Non-pigmented ciliary epithelial cell (primary cell): ENCODE measurements at places on chromosomes 6 and 20.

- no peak for DNase-seq
These were observed 44.0 kb upstream of the PIM1 start for GRCh38 chr6:37125774-37126492.

DNA sequence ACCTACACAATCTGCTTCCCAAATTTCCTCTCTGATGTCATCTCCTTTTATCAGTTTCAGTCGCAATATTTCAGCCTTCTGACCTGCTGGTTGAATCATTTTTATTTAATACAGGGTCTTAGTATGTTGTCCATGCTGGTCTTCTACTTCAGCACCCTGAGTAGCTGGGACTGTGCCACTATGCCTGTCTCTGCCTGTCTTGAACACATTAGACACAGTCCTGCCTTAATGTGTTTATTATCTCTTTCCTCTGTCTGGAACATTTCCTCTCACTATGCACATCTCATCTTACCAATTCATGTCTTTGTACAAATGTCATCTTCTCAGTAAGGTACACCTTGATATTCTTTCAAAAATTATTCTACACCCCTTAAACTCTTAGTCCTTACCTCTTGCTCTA is 106.5 kb downstream of the THEMIS start:
- no peak for DNase-seq

- DNase-seq = peak; percentile 76
These were observed 75.0 kb upstream of the EZR start for GRCh38 chr6:158894193-158894592.

DNA sequence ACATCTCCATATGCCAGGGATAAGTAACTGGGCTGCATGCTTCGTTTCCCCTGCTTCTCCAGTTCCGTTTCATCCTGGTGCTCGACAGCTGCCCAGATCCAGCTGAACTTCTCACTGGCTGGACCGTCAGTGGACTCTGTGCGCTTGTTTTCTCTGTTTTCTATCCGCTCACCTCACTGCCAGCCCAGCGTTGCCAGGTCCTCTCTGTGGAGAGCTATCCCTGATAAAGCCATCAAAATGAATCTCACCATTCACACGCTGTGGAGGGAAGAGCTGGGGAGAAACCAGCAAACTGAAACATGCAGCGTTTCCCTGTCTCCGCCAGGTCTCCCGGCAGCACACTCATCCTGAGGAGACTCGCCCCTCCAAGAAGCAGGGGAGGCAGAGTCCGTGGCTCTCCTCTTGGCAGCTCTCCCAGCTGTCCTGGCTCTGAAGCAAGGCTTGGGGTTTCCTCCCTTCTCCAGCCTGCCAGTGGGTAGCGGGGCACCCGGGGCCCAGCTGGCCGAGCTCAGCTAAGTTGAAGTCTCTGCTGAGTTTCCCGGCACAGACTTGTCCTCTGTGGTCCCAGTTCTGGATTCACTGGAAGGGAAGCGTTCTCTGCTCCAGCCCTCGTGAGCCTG is 160.9 kb downstream of the DTNBP1 start:
- no peak for DNase-seq

DNA sequence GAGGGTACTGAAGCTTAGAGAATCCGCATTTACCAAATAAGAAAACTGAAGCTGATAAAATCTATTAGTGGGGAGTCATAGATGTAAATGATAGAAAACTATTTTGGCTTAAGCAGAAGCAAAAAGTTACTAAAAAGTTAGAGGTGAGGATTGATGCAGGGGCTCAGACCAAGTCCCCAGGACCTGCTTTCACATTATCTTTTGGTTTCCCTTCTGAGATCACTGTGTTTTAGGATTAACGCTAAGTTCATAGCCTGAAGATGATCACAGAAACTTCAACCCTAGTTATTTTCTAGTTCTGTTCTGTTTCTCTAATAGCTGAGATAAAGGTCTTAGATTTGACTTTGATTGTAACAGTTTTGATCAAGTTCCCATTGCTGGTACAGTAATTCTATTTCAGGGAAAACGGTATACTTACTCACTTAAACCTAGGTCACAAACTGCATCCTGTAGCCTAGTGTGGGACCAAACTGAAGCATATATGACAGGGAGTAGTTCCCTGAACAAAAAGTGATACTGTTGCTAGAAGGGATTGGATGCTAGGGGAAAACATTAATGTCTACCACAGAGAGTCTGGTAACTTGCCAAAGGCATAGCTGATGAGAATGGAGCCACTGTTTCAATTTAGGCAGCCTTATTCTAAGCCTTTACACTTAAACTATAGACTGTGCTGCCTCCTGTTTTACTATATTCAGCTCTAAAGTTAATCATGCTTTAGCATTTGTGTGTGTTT is 13.1 kb downstream of the CYB5R4 start:
- DNase-seq = no peak

GRCh38 chr6:167668019-167668753 is 158.5 kb upstream of the AFDN start:
- no peak for DNase-seq

- DNase-seq = no peak
These were observed 230.8 kb downstream of the LRFN2 start for GRCh38 chr6:40356242-40356910.

- no peak for DNase-seq
These were observed 66.5 kb upstream of the PIM1 start for GRCh38 chr6:37103169-37104039.

DNA sequence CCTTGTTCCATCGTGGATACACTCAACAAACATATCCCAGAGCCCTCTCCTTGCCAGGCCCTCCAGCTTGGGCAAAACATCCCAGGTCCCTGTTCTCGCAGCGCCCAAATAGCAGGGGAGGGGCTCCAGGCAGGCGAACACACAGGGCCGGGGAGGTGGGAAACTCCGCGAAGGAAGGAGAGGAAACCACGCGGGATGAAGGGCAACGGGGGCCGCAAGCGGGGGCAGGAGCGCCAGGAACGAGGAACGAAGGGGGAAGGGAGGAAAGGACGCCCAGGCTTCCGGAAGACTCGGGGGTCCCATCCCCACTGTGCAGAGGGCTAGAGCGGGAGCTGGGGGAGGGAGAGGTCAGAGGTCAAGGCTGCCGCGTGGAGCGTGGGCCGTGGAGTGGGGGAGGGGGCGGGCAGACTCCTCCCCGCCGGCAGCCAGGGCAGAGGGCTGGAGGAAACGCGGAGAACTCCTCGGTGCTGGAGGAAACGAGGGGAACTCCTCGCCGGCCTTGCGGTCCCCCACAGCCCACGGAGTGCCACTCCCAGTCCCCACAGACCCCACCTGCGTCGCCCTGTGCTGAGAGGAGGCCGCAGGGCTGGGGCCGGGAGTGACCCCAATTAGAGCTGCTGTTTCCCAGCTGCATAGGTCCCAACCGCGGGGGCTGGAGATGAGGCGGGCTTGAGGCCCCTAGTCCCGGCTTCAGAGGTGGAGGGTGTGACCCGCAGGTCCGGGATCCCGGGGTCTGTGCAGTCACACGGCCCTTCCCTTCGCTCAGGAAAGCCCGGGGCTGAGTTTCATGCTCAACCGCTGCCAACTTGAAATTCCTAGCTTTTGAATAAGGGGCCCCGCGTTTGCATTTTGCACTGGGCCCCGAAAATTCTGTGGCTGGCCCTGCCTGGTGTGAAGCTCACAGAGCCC is 1.2 kb upstream of the RBM38 start:
- DNase-seq = no peak
